Body of pancreas (tissue), 4 donors: ENCODE measurements at places on chromosomes 12 and 14.

DNA sequence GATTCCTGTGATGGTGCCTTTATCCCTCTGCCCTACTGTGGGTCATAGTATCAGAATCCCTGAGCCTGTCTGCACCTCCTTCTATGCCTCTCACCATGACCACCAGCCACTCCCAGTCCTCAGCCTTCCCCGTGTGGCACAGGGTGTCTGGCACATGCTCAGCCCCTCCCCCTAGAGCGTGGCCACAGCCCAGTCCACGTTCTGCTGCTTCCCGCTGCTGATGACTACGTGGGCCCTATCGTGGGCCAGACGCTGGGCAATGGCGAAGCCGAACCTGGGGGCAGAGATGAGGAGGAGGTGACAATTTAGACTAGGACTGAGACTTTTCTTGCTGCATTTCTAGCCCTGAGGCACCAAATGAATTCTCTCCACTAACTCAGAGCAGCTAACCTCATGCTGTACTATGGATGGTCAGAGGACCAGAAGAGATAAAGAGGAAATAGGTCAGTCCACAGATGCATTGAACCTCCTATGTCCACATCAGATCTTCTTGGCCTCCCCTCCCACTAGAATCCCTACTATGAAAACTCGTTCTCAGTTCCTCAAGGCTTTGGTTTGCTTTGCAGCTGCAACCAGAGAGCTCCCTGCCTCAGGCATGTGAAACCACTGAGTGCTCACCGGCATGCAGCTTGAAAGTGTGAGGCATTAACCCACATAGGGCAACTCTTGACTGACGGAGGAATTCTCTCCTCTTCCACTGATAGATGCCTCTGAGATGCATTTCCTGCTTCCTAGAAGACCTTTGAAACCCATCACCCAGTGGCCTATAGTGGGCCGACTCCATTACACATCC, 126.3 kb upstream of the DHRS4 start:
- H3K27me3 ChIP-seq, result no peaks in the 10 kb centered on the region
- no peaks in the 10 kb centered on the region for H3K36me3 ChIP-seq
- H3K27ac ChIP-seq, result no peak overlapping the region
- no peaks in the 10 kb centered on the region for H3K4me1 ChIP-seq
- DNase-seq, result no peak

DNA sequence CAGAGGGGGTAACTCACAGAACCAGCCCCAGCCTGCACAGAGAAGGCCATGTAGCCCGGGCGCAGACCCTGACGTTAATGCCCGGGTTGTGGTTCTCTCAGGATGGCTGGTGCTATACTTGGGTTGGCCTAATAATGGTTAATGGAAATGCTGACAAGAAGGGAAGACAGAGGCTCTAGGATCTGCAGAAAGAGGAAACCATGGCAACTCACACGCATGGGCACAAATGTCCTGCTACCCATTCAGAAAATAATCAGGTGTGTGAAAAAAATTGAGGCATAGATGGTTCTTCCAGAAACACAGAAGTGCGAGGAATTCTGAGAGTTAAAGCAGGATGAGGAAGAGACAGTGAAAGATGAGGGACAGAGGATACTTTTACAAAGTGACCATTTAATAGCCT, 33.8 kb downstream of the APPL2 start:
- peaks cover 10% of the 10 kb centered on the region for H3K4me1 ChIP-seq
- H3K27me3 ChIP-seq, result no peaks in the 10 kb centered on the region
- H3K27ac ChIP-seq, result no peak overlapping the region
- no peak overlapping the region for H3K4me3 ChIP-seq

DNA sequence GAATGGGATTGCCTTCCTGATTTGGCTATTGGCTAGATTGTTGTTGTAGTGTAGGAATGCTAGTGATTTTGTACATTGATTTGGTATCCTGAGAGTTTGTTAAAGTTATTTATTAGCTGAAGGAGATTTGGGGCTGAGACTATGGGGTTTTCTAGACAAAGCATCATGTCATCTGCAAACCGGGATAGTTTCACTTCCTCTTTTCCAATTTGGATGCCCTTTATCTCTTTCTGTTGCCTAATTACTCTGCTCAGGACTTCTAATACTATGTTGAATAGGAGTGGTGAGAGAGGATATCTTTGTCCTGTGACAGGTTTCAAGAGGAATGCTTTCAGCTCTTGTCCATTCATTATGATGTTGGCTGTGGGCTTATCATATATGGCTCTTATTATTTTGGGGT, 265.7 kb upstream of the MGAT4C start:
- no peaks in the 10 kb centered on the region for H3K27me3 ChIP-seq
- H3K4me1 ChIP-seq, result no peaks in the 10 kb centered on the region
- no peak for DNase-seq
- no peak overlapping the region for H3K4me3 ChIP-seq

DNA sequence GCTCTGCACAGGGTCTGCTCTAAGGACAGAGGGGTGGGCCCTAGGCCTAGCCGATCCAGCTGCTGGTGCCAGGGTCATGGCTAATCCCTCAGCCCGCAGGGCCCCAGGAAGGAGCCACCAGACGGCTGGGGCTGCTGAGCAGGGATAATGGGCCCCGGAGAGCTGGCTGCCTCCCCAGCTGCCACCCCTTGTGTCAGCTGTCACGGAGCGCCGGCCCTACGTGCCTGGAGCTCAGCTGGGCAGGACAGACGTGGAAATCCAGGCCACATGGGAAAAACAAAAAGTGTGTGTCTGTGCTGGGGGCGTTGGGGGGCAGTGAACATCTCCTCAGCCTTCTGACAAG, 36.2 kb downstream of the CHGA start:
- H3K4me1 ChIP-seq, result peaks cover 8% of the 10 kb centered on the region
- no peak overlapping the region for H3K4me3 ChIP-seq
- no peak overlapping the region for H3K27ac ChIP-seq
- no peak for DNase-seq
- no peaks in the 10 kb centered on the region for H3K27me3 ChIP-seq
- H3K36me3 ChIP-seq, result peaks cover 15% of the 10 kb centered on the region

GRCh38 chr12:126741536-126742240, 1525.3 kb upstream of the TMEM132C start:
- H3K4me1 ChIP-seq, result no peaks in the 10 kb centered on the region
- no peak overlapping the region for H3K4me3 ChIP-seq
- no peak overlapping the region for H3K27ac ChIP-seq
- no peak for DNase-seq
- H3K27me3 ChIP-seq, result no peaks in the 10 kb centered on the region

- no peak overlapping the region for H3K27ac ChIP-seq
- no peaks in the 10 kb centered on the region for H3K36me3 ChIP-seq
- no peak overlapping the region for H3K4me3 ChIP-seq
- DNase-seq, result no peak
- no peaks in the 10 kb centered on the region for H3K27me3 ChIP-seq
- H3K4me1 ChIP-seq, result peaks cover 7% of the 10 kb centered on the region
Measured at GRCh38 chr12:49377386-49377785, 10.1 kb downstream of the SPATS2 start.

DNA sequence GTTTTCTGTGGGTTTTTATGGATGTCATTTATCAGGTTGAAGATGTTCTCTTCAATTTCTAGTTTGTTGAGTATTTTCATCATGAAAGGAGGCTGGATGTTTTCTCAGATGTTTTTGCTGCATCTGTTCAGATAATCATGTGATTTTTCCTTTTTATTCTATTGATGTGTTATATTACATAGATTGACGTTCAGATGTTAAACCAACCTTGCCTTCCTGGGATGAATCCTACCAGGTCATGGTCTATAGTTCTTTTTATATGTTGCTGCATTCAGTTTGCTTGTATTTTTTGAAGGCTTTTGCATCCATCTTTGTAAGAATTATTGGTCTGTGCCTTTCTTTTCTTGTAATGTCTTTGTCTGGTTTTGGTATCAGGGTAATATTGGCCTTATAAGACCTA, 43.9 kb upstream of the LYZ start:
- H3K36me3 ChIP-seq, result no peaks in the 10 kb centered on the region
- no peak overlapping the region for H3K4me3 ChIP-seq
- H3K4me1 ChIP-seq, result no peaks in the 10 kb centered on the region
- H3K27me3 ChIP-seq, result no peaks in the 10 kb centered on the region
- no peak for DNase-seq

- no peaks in the 10 kb centered on the region for H3K4me1 ChIP-seq
- no peak overlapping the region for H3K4me3 ChIP-seq
- no peak overlapping the region for H3K27ac ChIP-seq
Measured at GRCh38 chr12:122243965-122244364, 18.1 kb upstream of the DIABLO start.
